Progenitor cell of endocrine pancreas (in vitro differentiated cells): ENCODE measurements at places on chromosomes 7 and 10.

- no peak for DNase-seq
Measured at GRCh38 chr10:130961506-130962239, 349.8 kb downstream of the TCERG1L start.

GRCh38 chr7:126953461-126953860 lies 299.3 kb downstream of the GRM8 start:
- no peak for DNase-seq

DNA sequence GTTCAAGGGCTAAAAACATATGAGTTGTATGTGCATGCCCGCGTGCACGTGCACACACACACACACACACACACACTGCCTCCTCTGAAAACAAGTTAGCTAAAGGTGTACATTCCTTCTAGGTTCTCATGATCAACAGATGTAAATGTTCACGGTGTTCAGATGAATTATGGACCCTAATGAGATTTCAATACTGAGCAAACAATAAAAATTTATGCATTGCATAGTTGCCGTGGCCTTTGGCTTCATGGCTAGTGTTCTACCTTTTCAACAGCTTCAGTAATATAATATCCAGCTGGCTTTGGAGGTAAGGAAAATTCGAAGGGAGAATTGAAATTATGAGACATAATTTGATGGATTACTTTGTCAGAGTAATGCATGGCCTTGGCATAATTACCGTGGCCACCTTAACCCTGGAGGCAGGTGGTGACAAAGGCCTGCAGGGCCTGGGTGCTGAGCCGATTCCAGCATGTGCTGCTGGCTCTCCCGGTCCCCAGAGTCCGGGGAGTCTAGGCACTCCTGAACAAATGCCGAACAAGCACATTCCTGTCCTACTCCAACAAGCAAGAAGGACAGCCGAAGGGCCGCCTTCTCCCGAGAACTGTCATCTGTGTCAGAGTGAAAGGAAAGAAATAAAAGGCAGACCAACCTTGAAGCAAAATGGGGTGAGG lies 166.6 kb upstream of the TCF7L2 start:
- DNase-seq = no peak

- no peak for DNase-seq
Measured at GRCh38 chr10:86333826-86334487, 32.6 kb downstream of the GRID1 start.

- DNase-seq = no peak
Measured at GRCh38 chr7:116087291-116087690, 56.7 kb upstream of the TFEC start.

DNA sequence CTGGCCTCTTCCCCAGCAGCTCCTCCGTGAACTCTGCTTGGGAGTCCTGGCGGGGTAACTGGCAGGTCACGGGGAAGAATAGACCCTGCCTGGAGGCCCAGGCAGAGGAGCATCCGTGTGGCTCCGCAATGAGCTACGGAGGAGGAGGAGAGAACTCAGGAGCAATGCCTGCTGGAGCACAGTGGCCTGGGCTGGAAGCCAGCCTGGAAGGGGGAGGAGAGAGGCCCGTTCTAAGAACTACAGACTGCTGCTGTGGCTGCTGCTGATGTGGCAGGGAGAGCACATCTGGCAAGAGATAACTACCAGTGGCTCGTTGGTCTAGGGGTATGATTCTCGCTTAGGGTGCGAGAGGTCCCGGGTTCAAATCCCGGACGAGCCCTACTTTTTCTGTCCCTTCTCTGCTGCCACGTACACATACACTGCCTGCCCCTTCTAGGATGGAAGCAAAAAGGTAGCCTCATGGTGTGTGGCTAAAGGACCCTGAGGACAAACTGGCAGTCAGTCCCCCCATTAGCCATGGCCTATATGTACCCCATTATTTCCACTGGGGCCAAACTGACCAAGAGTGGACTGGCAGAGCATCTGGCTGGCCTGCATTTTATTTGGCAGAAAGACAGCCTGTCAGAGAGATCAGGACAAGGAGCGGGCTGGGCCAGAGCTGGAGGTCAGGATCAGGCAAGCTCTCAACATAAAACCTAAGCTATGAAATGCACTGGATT lies 7.7 kb upstream of the OPN1SW start:
- DNase-seq = no peak

DNA sequence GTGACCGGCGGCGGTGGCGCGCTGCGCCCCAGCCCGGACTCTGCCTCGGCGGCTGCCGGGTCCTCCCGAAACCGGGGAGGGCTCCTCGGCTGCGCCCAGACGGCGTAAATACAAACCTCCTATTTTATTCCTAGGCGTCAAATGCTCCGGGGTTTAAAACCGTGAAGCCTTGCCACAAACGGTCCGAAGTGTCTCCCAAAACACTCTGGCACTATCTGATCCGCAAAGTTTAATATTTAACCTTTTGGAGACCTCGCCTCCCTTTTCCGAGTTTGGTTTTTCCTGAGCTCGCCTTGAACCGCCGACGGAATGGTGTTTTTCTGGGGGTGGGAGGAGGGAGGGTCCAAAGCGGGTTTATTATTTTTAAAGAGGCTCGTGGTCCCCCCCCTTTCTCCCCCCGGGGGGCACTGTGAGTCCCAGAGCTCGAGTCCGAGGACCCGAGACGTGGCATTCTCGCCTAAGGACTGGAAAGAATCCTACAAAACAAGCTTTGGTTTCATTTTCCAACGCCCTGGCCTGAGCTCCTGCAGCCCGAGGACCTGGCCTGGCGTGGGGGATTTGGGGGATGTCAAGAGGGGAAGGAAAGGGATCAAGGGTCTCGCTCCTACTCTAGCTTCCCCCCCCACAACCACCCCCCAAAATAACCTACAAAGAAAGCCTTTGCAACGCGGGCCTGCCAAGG lies 1.8 kb downstream of the TNRC18 start:
- peak; percentile 19 for DNase-seq

GRCh38 chr7:10727636-10728035 lies 246.0 kb upstream of the PHF14 start:
- no peak for DNase-seq

DNA sequence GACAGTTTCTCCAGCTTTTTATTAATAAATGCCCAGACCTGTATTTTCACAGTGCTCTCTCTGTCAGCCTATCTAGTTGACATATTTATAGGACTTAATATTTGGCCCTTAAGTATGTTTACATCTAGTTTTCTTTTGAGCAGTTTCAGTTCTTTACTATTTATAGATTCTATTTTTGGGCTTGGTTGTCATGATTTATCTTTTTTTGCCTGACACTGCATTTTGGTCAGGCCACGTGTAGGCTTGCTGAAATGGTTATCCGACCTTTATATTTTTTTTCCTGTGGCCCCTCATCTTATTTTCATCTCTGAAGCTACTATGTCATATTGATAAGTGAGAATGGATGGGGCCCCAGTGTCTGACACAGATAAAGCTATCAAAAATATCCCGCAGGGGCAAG lies 515.4 kb upstream of the FZD8 start:
- no peak for DNase-seq

- DNase-seq = no peak
Measured at GRCh38 chr7:71254751-71255150, 122.8 kb downstream of the GALNT17 start.

DNA sequence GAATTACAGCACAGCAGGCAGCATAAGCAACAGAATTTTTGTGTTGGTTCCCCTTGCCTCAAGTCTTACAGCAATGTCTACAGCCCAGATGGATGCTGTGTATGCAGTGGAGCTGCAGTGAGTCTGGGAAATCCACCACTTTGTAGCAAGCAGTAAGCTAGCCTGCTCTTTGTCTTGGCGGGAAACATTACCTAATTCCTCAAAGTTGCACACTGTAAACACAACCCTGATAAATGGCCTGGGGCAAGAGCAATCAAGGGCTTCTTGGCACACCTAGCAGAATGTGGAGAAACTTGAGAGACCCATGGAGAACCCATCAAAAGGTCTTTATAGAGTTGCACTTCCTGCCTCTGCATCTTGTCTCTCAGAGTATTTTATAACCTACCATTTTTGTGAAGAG lies 102.0 kb upstream of the FOXP2 start:
- no peak for DNase-seq

GRCh38 chr10:19826712-19827111 lies 10.5 kb downstream of the PLXDC2 start:
- no peak for DNase-seq

GRCh38 chr10:119772334-119772733 lies 46.5 kb downstream of the INPP5F start:
- no peak for DNase-seq

DNA sequence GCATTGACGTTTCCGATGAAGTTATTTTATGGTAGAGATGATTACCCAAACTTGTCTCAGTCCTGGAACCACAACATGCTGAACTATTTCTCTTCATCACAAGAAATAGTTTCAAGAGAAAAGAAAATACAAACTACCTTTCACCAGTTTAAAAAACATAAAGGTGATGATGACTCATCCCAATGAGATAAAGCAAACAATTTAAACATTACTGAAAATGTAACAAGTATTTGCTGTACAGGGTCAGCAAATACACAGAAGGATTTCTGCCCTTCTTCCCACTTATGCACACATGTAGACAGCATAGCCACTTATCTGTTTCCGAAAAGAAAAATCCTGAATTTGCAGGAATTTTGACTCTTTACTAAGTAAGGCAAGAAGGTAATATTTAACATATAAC lies 50.8 kb downstream of the RHOBTB1 start:
- DNase-seq = no peak

GRCh38 chr10:45558425-45558824 lies 114.1 kb downstream of the ZFAND4 start:
- no peak for DNase-seq

DNA sequence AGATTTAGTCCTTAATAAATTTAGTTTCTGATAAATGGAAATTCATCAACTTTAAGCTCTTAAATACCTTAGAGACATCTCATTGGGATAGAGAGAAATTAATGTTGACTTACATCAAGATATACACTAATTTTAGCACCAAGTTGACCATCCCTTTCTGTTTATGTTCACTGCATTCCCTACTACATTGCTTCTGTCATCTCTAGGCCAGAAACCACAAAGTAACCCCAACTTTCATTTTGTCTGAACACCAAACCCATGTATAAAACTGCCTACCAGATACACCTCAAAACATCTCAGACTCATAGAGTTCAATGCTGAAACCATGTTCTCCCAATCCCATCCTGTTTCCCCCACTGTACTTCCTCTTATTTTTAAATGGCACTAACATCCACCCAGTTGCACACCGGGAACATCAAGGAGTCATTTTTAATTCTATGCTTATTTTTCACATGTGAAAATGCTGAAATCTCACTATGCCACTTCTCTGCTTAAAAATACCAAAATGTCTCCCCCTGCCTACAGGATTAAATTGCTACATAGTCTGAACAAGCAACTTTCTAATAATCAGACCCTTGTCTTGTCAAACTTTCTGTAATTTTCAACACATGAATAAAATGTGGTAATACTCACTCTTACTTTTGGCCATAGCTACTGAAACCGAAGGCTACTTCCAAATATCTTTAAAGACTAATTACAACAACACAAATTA lies 201.6 kb downstream of the SEMA3D start:
- DNase-seq = no peak

GRCh38 chr7:90896458-90896857 lies 300.3 kb downstream of the CDK14 start:
- DNase-seq = no peak

DNA sequence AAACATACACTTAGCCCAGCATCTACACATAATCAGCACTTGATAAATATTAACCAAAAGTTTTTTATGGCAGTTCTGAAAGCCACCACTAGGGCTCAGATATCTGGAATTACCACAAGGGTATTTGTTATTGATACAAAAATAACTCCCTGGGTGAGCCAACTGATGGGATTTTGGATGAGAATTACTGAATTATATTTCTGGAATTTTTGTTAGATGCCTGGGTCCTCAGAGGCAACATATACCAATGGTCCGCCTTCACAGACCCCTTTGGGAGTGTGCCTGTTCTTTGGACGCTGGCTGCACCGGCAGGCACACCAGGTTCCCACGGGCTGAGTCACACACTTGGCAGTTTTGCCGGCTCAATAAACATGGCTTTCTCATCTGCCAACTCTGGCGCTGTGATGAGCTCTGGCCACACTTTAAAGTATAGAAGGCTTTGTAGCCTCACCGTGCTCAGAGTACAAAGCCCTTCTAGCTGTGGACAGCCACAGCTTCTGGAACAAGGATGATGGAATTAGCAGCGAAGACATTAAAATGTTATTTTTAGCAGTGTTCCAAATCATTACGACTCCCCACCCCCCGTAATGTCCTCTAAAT lies 24.5 kb upstream of the EEPD1 start:
- DNase-seq = no peak

GRCh38 chr10:52335665-52336064 lies 21.6 kb downstream of the DKK1 start:
- DNase-seq = no peak

DNA sequence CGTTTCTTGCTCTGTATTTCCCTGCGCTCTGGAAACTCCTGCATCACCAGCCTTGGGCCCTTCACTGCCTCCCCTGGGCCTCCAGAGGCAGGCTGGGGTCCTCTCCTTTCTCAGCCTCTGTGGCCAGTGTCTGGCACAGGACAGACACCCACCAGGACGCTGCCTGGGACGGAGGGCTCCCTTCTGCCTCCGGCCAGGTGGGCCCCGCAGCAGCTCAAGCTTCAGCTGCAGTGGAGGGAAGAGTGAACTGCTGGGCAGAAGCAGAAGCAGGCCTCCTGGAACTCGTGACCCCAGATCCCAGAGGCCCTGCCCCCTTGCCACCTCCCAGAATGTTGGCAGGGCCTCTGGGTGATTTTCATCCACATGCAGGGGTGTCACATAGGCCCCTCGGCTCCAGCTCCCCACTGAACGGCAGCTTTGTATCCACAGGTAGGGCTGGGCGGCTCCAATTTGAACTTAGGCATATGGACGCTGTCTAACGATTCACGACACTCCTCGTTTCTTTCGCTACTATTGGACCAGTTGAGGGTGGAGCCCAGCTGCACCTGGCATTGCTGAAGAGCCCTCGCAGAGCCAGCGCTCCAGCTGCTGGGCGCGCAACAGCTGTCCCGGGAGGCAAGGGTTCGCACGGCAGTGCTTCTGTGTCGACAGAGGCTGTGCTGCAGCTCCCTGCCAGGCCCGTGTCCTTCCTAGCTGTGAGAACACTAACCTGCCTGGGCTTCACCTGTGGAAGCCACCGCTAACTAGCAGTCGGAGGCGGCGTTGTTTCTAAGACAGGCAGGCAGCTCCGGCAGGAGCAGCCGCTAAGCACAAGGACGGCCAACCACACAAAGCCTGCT lies 18.4 kb upstream of the GPR146 start:
- DNase-seq = no peak

GRCh38 chr7:114026486-114027089 lies 107.8 kb upstream of the PPP1R3A start:
- DNase-seq = no peak

DNA sequence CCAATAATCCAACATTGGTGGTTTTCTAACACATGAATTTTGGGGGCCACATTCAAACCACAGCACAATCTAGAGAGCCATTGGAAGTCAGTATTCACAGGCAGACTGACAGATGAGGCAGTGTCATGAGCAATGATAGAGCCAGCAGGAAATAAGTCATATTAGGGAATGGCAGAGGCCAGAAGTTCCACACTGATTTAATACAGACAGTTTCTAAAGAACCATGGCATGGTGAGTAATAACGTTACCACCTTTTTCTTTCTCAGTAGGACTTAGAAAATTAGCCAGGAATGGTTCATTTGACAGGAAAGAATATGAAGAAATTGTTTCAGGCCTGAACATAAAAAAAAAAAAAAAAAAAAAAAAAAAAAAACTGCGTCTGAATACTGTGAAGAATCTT lies 210.3 kb downstream of the GPAM start:
- DNase-seq = no peak

- no peak for DNase-seq
Measured at GRCh38 chr10:18616337-18616736, 35.0 kb downstream of the NSUN6 start.

GRCh38 chr7:2120841-2121830 lies 111.6 kb downstream of the MAD1L1 start:
- no peak for DNase-seq

- no peak for DNase-seq
Measured at GRCh38 chr7:44995555-44996493, 4.2 kb upstream of the CCM2 start.
